ENCODE measurements at places on chromosomes 1 and 21.

DNA sequence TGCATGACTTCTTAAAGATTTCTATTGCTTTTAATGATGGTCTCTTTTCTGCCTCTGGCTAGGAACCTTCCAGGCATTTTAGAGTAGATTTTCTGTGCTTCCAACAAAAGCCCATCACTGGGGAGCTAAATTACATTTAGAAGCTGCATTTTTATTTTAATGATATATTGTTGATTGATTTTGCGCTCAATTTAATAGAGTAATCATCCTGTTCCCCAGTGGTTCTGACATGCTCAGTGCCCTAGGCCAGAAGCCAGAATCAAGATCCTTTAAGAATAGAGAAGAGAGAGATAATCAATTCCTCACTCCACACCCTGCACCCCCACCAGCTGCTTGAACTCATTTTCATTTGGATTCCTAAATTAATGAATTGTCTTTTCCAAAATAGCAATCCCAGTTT, 97.8 kb downstream of the PCP4 start:
- no peak for DNase-seq

DNA sequence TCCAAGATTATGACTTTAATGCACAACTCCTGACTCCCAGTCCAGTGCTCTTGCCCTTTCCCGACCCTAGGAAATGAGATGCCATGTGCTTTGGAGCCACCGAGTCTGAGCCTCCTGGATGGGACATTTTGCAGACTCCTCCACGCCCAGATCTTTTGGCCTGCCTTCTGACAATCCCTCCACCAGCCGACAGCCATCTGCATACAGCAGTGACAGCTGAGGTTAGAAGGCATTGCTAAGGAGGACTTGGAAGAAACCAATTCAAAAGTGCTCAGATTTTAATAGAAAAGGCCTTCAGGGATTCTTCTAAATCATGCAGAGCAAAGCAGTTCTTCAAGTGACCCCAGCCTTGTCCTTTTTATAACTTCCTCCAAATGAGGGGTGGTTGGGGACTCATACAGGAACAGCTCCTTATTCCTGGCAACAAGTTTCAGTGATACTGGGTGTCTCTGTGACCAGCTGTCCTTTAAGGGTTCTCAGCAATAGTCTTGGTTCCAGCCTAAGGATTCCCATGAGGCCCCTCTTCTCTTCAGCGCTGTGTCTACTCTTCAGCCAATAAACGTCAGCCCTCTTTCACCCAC, 369.3 kb downstream of the PBX1 start:
- no peak for DNase-seq

- DNase-seq, result no peak
These were observed 233.3 kb upstream of the COA6 start for GRCh38 chr1:234139966-234140365.

- DNase-seq, result no peak
These were observed 56.3 kb upstream of the DISP3 start for GRCh38 chr1:11422686-11423085.

DNA sequence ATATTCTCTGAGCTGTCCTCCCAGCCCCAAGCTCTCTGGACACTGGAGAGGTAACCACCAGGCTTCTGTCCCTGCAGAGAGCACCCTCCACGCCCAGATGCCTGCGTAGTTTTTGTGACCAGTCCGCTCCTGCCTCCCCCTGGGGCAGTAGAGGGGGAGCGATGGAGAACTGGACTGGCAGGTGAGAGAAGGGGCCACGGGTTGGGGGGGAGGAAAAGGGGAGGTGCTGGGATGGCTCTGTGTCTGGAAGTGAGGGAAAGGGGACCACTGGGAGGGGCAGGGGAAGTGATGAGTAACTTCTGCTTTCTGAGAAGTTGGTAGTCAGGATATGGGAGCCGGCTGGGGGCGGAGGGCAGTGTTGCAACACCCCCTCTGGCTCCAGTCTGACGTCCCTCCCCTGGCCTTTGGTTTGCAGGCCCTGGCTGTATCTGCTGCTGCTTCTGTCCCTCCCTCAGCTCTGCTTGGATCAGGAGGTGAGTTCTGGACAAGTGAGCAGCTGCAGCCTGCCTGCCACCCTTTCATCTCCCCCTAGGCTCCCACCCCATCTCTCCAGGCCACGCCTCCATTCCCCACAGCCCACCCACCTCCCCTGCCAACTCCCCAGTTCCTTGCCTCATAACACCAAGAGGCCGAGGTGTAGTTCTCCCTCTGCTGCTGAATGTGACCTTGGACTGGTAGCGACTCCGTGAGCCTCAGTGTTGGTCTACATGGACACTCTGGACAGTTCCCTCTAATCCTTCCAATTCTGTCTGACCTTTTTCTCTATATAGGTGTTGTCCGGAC, 3.1 kb downstream of the ADAMTSL4 start:
- no peak for DNase-seq

- DNase-seq, result peak; percentile 69
These were observed 133.4 kb downstream of the COP1 start for GRCh38 chr1:176073524-176074157.

Measured in NCI-H187 treated with DMSO at 0.1 percent for 48 hours (cell line).